ENCODE measurements at places on chromosomes 6 and 20. TPM values are rescaled to one million over a fixed set of nuclear protein-coding genes. Genes with fewer than 3 reads are reported as not detected.

Gene TFAP2C
- total RNA-seq = 9.4 TPM

Gene RAMACL
- 4.0 TPM for total RNA-seq

GRCh38 chr20:40945754-40946450 is 82.7 kb upstream of the TOP1 start:
- peak; percentile 86 for DNase-seq

Gene PKIG
- 33.2 TPM for total RNA-seq

GRCh38 chr20:64121586-64121985 is 14.2 kb upstream of the NPBWR2 start:
- no peak for DNase-seq

Gene LHFPL5
- total RNA-seq = not detected

GRCh38 chr20:24798930-24799705 is 150.0 kb upstream of the CST7 start:
- no peak for DNase-seq

Gene CENPB
- total RNA-seq = 52.1 TPM

Gene GABBR1
- 78.9 TPM for total RNA-seq

DNA sequence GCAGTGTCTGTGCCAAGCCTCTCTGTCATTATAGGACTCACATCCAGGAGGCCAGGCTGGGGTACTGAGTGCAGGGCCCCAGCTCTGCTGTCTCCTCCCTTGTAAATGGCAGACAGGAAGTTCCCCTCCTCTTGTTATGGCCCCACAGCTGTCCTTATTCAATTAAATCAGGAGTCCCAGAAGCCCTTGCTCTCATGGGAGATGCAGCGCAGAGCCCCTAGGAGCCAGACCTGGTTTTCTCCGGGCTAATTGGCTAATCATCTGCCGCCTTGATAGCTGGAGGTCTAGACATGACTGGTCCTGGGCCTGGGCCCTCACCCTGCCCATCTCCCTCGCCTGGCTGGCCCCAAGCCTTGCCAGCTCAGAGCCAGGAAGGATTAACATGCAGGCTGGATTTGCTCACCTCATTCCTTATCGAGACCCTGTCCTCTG is 172.0 kb downstream of the VEGFA start:
- no peak for DNase-seq

- no peak for DNase-seq
These were observed 36.0 kb upstream of the AKIRIN2 start for GRCh38 chr6:87738000-87738399.

DNA sequence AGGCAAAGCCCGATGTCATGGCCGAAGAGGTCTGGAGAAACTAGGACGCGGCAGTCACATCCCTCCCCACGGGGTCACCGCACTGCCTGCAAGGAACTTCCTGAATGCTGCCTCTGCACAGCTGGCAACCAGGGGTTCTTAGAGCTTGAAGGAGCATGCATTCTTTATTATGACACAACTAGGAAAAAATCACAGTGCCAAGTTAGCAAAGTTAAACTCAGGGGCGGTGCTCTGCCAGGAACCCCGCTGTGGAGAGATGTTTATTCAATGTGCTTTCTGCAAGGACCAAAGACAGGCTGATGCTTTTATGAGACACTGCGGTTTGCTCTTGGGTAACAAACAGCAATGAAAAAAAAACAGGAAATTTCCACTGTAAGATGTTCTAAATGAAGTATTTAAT is 287.3 kb upstream of the FOXQ1 start:
- no peak for DNase-seq

Gene HFE
- 0.63 TPM for total RNA-seq

DNA sequence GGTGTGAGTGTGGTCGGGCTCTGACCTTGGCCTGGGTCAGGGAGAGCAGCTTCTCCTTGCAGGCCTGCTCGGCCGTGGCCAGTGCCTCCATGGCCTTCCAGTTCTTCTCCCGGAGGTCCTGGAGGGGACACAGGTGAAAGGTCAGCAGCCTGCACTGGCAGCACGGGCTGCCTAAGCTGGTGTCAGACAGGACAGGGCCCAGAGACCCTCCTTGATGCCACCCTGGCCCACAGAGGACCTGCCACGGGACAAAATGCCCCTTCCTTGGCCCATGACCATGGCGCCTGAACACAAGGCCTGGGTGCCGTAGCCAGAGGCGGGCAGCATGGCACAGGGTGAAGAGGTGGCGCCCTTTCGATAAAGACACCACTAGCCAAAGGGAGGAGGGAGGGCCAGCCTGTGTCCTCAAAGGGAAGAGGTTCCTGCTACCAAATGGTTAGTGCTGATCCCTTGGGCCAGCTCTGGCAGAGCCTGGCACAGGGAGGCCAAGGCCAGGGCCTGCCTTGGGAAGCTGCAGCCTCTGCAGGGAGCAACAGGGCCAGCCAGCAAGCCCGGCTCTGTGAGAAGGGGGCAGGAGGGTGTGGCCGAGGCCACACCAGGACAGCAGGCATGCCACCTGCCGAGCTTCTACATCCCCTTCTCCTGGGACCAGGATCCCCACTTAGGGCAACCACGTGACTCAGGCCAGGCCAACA is 54.8 kb downstream of the DSTN start:
- DNase-seq = no peak

GRCh38 chr20:62736407-62737071 is 27.9 kb downstream of the NTSR1 start:
- peak; percentile 29 for DNase-seq

- DNase-seq = no peak
These were observed 421.3 kb upstream of the BTBD3 start for GRCh38 chr20:11496380-11496779.

GRCh38 chr6:110653381-110653780 is 161.9 kb downstream of the CDK19 start:
- DNase-seq = no peak

- DNase-seq = no peak
These were observed 91.0 kb downstream of the BCKDHB start for GRCh38 chr6:80197474-80197873.

Gene TINAG
- not detected for total RNA-seq

Gene RSPH4A
- total RNA-seq = 0.52 TPM

DNA sequence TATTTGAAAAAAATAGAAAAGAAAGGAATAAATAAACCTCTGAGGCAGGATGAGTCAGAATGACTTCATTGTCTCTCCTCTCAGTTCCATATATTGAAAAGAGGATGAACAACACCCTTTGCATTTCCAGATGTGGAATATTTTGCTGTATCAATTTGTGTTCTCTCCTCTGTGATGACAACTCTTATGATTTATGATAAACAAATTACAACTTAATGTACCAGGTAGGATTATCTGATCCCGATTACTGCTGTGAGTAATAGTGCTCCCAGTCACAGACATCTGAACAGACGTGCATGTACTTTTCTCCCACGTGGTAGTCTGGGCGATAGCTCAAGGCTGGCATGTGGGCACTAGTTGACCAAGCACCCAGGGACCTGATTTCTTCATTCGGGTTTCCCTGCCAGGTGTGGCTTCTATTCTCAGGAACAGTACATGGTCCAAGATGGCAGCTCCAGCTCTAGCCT is 142.1 kb upstream of the SULF2 start:
- DNase-seq = no peak

DNA sequence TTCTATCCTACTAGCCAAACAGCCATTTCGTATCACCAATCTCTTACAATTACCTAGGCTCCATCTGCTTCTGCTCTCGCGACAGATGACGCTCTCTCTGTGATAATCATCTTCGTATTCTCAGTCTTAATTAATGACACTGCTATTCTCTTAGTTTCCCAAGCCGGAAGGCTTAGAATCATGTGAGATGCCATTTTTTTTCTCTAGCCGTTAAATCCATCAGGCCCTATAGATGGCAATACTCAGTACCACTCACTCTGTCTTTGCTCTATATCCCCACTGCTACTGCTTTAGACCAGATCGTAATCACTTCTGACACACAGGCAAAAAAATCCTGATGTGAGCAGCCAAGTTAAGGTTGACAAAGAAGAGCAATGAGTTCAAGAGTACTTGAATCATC is 2.1 kb upstream of the THEMIS start:
- no peak for DNase-seq

Gene CAGE1
- 0.07 TPM for total RNA-seq

Gene DOK5
- 5.0 TPM for total RNA-seq

- DNase-seq = no peak
These were observed 12.7 kb downstream of the SPDEF start for GRCh38 chr6:34543421-34543820.

- no peak for DNase-seq
These were observed 122.7 kb upstream of the HS3ST5 start for GRCh38 chr6:114465511-114465910.

DNA sequence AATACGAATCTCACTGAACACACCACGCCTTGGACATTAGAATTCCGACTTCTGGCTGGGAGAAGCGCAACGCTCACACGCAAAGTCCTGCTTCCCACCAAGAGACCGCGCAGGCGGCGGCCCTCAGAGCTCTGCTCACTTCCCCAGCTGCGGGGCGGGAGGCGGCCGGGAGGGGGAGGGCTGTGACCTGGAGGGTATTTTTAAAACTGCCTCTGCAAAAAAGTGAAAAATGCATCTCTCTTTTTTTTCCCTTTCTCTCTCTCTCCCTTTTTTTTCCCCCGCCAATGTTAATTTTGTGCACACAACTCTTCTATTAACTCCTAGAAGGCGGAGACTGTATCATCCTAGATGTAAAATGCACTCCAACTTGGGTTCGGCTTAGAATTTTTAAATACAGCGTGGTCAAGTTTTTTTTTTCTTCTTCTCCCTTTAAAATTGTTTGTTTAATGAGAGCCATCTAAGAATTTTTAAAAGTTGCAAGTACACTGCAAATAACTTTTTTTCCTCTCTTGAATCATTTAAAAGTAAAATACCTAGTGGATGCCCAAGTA is 66.4 kb downstream of the STX11 start:
- DNase-seq = peak; percentile 82

GRCh38 chr6:161417717-161418462 is 144.0 kb upstream of the AGPAT4 start:
- DNase-seq = peak; percentile 16

Gene OR2H2
- not detected for total RNA-seq

Gene RFX6
- 0.31 TPM for total RNA-seq

- no peak for DNase-seq
These were observed 121.4 kb downstream of the KIF13A start for GRCh38 chr6:17865798-17866725.

Gene SFT2D1
- 110 TPM for total RNA-seq

DNA sequence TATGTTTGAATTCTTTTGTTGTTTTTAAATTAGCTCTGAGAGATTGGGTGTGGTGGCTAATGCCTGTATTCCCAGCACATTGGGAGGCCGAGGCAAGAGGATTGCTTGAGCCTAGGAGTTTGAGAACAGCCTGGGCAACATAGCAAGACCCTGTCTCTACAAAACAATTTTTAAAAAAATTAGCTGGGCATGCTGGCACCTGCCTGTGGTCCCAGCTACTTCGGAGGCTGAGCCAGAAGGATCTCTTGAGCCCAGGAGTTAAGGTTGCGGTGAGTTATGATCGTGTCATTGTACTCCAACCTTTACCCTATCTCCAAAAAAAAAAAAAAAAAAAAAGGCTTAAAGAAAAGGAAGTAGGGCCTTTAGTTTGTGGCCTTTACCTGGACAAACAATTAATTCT is 22.9 kb downstream of the DHX35 start:
- no peak for DNase-seq

Gene LGSN
- 0.45 TPM for total RNA-seq

- no peak for DNase-seq
These were observed 39.8 kb upstream of the KIF25 start for GRCh38 chr6:167957626-167958025.

DNA sequence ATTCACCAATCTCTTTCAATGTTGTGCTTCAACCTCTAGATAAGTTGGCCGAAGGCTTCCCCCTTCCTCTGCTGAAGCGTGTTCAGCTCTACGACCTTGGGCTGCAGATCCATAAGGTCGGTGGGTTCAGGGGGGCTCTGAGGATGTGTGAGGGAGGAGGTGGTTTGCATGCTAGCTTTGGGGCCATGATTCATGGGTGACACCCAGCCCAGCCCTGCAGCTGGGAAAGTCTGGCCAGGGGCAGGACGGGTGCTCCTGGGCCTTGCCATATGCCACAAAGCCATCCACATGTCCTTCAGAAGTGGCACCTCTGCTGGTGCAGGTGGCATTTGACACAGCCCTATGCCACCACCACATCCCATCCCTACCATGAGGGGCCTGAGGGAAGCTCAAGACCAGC is 27.6 kb downstream of the LBP start:
- DNase-seq = no peak

DNA sequence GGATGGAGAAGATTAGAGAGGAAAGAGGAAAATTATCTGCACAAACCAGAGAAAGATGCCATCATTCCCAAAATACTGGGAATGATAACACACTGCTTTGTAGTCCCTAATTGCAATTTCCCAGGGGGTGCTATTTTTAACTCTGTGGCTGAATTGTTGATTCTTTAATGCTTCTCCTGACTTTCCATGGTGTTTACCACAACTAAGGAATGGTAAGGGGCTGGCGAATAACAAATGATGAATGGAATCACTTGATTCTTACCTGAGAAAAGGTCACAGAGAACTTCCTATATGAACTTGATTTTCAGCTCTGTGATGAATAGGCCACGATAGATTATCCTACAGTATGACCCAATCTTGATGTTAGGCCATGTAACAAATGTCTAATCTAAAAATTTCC is 22.0 kb upstream of the IGF2R start:
- peak; percentile 54 for DNase-seq

Gene ZBTB46
- 26.9 TPM for total RNA-seq

DNA sequence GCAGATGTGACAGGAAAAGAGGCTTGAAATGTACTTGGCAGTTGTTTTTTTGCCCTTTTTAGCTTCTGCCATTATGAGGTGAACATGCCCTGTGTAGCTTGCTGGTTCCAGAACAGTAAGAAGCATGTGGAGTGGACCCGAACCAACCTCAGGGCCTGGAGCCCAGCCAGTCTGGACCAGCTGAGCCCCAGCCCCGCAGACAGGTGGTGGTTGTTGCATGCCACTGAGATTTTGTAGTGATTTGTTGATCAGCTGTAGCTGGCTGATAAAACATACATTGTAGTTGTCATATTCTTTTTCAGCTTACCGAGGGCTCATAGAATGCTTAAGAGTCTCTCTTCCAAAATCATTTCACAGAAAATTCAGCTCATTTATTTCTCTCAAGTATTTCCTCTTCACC is 182.2 kb downstream of the FARS2 start:
- no peak for DNase-seq

GRCh38 chr6:79468116-79468515 is 69.1 kb downstream of the LCA5 start:
- no peak for DNase-seq

Gene ZNF831
- total RNA-seq = not detected

DNA sequence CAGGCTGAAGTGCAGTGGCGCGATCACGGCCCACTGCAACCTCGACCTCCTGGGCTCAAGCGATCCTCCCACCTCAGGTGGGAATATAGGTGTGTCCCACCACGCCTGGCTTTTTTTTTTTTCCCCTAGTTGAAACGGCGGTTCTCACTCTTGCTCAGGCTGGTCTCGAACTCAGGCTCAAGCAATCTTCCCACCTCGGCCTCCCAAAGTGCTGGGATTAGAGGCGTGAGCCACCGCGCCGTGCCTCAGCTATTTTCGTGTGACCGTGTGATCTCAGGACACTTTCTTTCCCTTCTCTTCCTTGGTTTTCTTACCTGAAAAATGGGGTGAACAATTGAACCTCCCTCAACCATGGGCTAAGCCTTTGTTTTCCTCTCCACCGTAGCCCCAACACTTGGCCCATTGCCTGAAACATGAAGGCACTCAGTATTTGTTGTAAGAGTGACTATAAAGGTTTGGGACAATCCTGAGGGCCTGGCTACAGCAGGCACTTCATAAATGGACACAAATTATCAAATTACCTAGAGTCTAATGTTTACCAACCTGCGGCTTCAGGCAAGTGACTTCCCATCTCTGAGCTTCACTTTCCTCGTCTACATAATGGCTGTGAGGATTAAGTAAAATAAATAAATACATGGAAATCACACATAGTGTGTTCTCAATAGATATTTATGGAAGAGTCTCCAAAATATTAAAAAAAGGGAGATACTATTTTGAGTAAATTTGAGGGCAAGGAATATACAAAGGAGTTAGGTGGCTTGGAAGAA is 31.4 kb upstream of the ID1 start:
- no peak for DNase-seq
